SHP77 (cell line): ENCODE measurements at places on chromosomes 13 and 19.

- no peak for DNase-seq
These were observed 165.2 kb downstream of the SHISA2 start for GRCh38 chr13:25886438-25887214.

- peak; percentile 27 for DNase-seq
These were observed 17.7 kb upstream of the PTPRS start for GRCh38 chr19:5358173-5358800.

DNA sequence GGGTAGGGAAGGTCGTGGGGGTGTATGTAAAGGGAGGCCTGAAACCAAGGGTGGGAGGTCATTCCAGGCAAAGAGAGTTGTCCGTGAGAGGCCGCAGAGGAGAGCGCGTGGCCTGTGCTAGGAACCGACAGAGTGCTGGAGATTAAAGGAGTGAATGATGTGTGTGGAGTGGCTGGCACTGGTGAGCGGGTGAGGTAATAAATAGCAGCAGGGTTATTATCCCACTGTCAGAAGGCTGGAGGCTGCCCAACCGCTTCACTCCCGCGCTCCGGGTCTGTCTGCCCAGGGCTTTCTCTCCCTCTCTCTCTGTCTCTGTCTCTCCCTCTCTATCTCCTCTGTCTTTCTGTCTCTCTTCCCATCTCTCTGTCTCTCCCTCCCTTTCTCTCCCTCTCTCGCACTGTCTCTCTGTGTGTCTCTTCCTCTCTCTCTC is 17.4 kb downstream of the ZNF579 start:
- DNase-seq = no peak

- no peak for DNase-seq
These were observed 651 bp downstream of the GAPDHS start for GRCh38 chr19:35533822-35534392.

GRCh38 chr13:75467040-75467728 is 14.8 kb downstream of the TBC1D4 start:
- no peak for DNase-seq

DNA sequence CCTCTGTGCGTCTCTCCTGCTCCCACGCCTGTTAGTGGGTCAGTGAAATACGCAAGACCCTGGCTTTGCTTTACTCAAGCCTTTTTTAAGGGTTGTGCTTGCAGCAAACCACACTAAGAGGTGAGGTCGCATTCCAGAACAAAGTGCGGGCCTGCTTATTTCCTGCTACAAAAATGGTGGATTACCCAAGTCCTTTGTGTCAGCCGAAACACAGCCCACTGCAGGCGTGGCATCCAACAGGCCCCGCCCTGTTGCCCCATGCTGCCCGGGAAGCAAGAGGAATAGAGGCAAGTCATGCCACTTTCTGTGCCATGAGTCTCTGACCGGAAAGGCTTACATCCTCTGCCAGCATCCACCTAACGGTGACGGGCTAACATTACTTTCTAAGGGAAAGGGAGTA is 7.7 kb upstream of the IRS2 start:
- DNase-seq = no peak

DNA sequence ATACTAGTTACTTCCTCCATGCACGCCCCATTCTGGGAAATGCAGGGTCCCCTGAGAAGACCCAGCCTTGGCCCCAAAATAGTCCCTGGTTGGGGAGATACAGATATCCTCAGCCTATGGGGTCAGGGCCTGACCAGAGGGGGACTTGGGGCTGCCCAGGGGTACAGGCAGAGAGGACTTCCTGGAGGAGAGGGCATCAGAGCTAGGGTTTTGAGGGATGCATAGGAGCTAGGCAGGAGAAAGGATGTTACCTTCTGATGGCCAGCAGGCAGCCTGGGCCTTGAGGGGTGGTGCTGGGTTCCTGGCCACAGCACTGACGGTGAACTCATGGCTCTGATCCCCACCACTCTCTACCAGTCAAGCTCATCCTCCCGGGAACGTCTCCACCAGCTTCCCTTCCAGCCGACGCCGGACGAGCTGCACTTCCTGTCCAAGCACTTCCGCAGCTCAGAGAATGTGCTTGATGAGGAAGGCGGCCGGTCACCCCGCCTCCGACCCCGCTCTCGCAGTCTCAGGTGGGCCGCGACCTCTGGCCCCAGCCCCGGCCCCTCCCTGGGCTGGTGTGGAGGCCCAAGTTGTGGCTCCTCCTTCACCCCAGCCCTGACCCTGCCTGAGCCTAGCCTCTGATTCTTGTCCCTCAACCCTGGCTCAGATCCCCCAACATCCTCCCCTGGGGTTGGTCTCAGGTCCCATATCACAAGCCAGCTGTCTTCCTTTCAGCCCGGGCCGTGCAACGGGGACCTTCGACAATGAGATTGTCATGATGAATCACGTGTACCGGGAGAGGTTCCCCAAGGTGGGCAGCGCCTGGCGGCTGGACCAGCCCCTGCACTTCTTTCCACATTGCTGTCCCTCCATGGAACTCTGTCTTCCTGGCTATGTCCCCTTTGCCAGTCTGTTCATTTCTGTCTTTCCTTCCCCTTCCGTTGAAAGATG is 25.6 kb downstream of the MAST3 start:
- no peak for DNase-seq

GRCh38 chr19:10112895-10113591 is 1.6 kb downstream of the P2RY11 start:
- peak; percentile 43 for DNase-seq

DNA sequence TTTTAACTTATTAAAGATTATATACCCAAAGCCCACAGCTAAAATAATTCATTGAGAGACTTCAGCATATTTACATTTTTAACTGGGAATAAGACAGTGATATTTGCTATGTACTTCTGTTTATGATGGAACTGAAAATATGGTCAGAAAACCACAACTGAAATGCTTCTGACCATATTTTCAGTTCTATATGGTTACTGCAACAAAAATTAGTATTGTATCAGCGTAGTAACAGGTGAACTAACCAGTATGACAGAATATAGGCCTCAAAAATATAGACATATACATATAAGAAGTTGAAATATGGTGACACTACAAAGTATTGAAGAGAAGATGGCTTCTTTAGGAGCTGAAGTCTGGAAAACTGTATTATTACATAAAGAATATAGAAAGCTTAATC is 857.4 kb downstream of the OLFM4 start:
- DNase-seq = no peak

GRCh38 chr19:14615623-14616022 is 32.7 kb downstream of the CLEC17A start:
- DNase-seq = no peak

- DNase-seq = no peak
These were observed 15.4 kb downstream of the LILRA1 start for GRCh38 chr19:54608792-54609191.

- no peak for DNase-seq
These were observed 7.5 kb downstream of the DOCK9 start for GRCh38 chr13:98970330-98970729.

DNA sequence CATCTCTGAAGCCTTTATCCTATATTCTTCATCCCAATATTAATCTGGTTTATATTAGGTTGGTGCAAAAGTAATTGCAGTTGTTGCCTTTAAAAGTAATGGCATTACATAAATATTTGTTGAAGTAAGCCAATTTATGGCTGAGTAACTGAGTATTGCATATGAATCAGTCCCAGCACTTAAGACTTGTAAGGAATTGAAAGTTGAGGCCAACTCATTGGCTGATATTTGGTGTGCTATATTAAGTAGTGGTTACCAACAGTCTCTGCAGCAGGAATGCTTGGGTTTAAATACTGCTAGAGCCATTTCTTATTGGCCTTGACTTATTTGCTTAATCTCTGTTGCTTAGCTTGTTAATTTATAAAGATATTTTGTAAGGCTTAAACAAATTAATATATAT is 460.7 kb downstream of the GPC6 start:
- DNase-seq = no peak

- peak; percentile 25 for DNase-seq
These were observed 209.2 kb downstream of the KCTD12 start for GRCh38 chr13:76677043-76677442.

DNA sequence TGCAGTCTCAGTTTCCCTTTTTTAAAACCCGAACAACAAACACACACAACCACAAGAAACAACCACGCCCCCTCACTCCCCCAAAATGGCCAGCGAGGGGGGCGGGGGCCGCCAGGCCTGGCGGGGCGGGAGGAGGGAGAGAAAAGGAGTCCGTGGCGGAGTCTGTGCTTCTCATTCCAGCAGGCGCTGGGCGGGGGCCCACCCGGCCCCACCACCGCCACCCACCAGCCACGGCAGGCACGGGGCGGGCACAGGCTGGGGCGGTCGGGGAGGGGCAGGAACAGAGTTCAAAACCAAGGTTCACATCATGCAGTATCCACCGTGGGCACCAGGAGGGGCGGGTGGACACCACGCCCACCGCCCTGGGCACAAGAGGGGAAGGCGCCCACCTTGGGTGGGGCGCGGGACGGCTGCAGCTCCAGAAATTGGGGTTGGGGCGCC is 12.9 kb downstream of the DPF1 start:
- no peak for DNase-seq

- DNase-seq = no peak
These were observed 16.2 kb downstream of the LMTK3 start for GRCh38 chr19:48495396-48495795.

GRCh38 chr19:5864013-5864720 is 6.2 kb downstream of the FUT5 start:
- no peak for DNase-seq

DNA sequence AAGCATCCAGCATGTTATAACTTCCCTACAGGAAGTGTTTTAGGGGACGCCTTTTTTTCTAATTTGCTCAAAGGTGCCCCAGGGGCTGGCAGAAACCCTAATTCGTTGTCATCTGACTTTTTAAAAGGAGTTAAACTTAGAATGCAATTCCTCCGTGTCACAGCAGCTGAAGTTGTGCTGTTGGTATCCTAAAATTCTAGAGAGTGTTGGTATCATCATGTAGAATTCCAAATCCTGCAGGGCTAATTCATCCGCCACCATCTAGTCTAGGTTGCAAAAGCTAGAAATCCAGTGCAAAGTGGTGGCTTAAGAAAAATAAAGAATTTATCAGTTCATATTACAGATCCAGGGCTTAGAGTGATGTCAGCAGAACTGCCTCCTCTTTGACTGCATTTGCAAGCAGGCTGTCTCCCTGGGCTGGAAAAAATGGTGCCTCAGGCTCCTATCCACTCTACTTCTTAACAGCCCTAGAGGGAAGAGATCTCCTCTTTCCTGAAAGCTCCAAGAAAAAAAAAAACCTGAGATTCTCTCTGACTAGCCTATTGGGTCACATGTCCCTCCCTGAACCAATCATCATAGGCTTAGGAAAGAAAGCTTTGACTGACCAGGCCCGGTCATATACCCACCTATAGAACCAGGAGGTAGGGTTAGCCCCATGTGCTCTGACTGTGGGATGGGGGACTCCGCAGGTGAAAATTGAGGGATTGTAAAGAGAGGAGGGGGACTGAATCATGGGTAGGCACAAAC is 73.0 kb downstream of the MAP4K1 start:
- DNase-seq = no peak

GRCh38 chr19:2524840-2525723 is 49.2 kb downstream of the GADD45B start:
- DNase-seq = peak; percentile 19

DNA sequence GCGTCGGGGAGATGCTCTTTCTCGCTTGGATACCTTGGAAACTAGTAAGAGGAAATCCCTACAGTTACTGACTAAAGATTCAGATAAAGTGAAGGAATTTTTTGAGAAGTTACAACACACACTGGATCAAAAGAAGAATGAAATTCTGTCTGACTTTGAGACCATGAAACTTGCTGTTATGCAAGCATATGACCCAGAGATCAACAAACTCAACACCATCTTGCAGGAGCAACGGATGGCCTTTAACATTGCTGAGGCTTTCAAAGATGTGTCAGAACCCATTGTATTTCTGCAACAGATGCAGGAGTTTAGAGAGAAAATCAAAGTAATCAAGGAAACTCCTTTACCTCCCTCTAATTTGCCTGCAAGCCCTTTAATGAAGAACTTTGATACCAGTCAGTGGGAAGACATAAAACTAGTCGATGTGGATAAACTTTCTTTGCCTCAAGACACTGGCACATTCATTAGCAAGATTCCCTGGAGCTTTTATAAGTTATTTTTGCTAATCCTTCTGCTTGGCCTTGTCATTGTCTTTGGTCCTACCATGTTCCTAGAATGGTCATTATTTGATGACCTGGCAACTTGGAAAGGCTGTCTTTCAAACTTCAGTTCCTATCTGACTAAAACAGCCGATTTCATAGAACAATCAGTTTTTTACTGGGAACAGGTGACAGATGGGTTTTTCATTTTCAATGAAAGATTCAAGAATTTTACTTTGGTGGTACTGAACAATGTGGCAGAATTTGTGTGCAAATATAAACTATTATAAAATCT is 2.7 kb upstream of the KCNRG start:
- DNase-seq = no peak

GRCh38 chr13:51823863-51824262 is 19.9 kb upstream of the DHRS12 start:
- DNase-seq = no peak

DNA sequence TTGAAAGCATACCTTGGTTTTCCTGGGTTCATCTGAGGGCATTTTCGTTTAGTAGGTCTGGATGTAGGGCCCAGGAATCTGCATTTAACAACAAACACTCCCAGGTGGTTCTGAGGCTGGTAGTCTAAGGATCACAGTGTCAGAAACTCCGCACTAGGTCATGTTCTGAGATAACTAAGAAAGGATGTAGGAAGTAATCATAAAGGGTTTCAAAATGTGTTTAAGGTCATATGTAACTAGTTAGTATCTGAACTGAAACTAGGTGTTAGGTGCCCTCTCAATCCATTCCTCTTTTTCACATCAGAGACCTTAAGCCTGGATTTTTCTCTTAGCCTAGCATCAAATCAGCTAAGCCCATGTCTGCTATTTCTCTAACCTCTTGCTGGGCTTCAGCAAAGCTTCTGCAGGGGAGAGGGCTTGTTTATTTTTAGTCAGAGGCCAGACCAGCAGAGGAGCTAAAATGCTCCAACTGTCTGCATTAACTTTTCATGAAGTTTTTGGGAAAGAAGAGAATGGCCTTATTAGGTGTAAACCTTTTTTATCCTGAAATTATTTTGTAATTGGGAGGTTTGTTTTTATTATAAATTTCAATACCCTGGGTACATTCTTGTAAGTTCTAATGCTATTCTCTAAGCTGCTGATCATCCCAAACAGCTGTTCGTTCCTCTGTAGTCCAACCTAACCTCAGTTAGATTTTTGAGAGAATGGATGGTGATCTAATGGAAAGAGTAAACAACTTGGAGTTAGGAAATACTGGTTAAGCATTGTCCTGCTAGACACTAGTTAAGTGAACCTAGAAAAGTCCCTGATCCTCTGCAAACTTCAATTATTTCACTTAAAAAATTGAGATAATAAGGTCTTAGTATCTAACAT is 262.8 kb upstream of the RFC3 start:
- DNase-seq = no peak

GRCh38 chr13:73715911-73716510 is 418.2 kb downstream of the KLF12 start:
- no peak for DNase-seq

- DNase-seq = no peak
These were observed 15.0 kb downstream of the ARHGEF7 start for GRCh38 chr13:111130116-111130508.

DNA sequence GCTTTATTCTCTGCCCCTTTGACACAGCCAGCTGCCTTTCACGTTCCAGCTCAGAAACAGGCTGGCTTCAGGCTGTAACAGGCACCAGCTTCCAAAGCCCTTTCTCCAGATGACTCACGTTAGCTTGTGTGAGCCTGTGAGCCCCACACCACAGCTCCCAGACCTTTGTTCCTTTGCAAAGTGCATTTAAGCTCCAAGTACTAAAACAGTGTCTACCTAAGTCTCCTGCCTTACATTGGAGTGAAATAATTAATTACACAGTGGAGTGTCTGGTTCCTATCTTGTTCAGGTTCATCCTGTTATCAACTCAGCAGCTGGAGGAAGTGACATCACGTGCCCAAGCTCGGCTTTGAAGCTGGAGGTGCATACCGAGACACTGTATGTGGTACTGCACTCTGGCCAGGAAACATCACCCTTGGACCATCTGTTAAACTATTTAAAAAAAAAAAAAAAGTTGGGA is 475.8 kb downstream of the FOXO1 start:
- peak; percentile 26 for DNase-seq
